HT1080 (cell line): ENCODE measurements at places on chromosomes 16 and 17.

GRCh38 chr17:12709063-12709462 is 43.4 kb downstream of the MYOCD start:
- DNase-seq: no peak

DNA sequence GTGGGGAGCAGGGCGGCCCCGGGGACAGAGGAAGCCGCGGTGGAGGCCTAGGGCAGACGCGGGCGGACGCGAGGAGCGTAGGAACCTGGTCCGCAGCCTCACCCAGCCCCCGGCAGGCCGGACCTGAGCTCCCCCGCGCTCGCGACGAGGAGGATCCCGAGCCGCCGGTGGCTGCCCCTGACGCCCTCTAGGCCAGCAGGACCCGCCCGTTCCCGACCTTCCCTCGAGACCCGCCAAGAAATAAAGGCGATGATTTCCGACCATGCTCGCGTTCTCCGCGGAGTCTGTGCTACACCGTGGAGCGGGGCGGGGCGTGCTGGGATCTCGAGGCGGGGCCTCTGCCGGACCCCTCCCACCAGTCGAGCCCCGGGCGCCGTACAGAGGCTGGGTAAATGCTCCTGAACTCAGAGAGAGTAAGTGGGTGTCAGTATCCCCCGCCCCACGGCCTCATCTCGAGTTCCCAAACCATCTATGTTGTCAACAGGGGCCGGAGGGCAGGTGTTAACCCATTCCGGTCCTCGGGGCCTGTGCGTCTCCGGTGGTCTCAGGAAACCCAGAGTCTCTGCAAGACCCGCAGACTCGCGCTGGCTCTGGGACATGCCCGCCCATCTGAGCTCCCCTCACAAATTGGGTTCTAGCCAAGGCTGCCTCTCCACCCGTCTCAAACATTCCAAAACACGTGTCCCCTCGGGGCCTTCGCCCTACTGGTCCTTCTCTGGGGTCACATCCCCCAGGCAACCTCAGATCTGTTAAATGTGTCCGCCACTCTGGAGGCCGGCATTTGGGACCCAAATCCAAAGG is 13.7 kb downstream of the SYCE1L start:
- no peak for DNase-seq

GRCh38 chr16:62079236-62079635 is 43.0 kb upstream of the CDH8 start:
- DNase-seq: peak; percentile 29

DNA sequence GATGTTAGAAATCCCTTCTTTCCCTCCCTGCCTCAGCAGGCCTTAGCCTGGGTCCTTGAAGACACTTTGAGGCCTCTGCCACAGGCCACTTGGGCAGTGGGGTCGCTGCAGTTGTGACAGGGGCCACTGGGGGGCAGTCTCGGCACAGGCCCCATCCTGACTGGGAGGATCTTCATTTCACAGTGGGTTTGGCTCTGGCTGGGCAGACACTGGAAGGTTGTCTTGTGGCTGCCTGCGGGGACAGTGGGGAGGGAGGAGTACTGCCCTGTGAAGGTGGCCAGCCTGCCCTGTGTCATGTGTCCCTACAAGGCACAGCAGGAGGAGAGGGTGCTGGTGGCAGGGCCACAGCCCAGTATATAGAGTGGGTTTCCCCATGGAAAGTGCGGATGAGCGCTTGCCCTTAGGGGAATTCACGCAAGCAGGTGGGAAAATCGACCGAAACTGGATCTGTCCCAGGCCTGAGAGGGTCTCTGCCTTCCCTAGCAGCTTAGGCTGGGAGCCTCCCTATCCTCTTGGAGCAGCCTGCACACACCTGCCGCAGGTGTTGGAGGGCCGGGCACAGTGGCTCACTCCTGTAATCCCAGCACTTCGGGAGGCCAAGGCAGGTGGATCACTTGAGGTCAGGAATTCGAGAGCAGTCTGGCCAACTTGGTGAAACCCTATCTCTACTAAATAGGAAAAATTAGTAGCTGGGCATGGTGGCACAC is 28.8 kb downstream of the GINS2 start:
- DNase-seq: peak; percentile 55

DNA sequence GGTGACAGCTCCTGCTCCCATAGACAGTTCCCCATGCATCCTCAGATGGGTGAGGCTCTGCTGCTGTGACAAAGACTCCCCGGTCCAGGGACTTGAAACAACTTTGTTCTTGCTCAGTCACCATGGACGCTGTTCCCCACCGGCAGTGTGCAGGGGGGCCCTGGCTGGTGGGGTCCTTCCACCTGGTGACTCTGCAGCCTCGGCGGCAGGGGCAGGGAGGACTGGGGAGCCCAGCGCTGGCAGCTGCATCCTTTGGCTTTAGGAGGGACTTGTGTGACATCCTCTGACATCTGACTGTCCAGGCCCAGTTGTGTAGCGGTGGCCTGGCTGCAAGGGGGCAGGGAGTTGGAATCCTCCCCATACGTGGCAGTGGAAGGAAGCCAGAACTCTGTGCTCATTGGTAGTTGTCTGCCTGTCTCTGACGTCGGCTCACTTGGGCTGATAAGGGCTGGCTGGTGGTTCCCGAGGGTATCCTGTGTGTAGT is 107.3 kb downstream of the CMIP start:
- no peak for DNase-seq

GRCh38 chr16:74999219-74999608 is 390 bp downstream of the ZNRF1 start:
- DNase-seq: no peak

DNA sequence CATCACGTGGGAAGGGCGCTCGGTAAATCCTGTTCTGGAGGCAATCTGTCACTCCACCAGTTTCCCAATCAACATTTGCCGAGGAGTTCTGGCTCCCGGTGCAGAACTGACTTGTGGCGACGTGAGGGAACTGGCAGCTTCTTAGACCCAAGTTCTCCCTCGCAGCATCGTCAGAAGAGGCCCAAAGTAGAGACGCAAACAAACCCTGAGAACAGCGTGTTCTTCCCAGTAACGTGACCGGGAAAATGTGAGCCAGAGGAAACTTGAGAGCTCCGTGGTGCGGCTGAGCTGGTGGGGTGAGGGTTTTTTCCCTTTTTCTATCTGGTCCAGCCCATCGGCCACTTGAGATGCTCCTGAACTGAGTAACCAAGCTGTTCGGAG is 158.9 kb upstream of the CACNG5 start:
- no peak for DNase-seq

- no peak for DNase-seq
Measured at GRCh38 chr17:57082441-57082840, 2.6 kb upstream of the AKAP1 start.
